Tibial nerve (tissue), 4 donors: ENCODE measurements at places on chromosomes 2 and 18. TPM values are rescaled to one million over a fixed set of nuclear protein-coding genes. Genes with fewer than 3 reads are reported as not detected.

- DNase-seq: no peak
Observed at GRCh38 chr2:85840091-85840490, 48.7 kb downstream of the ST3GAL5 start.

GRCh38 chr18:6778459-6779247 lies 49.1 kb downstream of the ARHGAP28 start:
- DNase-seq: no peak

Gene DSC2
- 3.1 TPM for total RNA-seq

Gene REEP1
- total RNA-seq: 2.1 TPM

Gene TMEM200C
- not detected for total RNA-seq

Gene MC5R
- total RNA-seq: not detected

DNA sequence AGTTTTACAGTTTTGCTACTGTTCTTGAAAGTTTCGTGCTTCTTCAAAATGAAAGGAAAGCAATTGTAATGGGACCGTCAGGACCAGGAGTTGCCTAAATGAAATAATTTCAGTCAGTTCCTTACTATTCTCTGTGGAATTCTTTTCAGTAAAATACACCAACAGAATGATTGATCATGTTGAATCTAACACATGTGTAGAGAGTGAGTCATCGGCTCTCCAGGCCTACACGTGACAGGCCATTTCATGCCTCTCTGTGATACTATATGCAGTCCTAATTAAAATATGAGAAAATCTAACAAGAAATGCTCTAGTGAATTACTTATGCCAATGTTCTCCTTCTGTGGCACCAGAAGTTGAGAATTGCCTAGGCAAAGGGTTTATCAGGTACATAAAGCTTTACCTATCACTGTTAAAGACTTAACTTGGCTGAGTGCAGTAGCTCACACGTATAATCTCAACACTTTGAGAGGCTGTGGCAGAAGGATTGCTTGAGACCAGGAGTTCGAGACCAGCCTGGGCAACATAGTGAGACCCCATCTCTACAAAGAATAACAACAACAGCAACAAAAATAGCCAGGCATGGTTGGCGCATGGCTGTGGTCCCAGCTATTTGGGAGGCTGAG lies 199.4 kb downstream of the LRRTM1 start:
- DNase-seq: no peak

GRCh38 chr2:109451671-109452070 lies 162.1 kb downstream of the SEPTIN10 start:
- DNase-seq: no peak

Gene RGPD4
- not detected for total RNA-seq

DNA sequence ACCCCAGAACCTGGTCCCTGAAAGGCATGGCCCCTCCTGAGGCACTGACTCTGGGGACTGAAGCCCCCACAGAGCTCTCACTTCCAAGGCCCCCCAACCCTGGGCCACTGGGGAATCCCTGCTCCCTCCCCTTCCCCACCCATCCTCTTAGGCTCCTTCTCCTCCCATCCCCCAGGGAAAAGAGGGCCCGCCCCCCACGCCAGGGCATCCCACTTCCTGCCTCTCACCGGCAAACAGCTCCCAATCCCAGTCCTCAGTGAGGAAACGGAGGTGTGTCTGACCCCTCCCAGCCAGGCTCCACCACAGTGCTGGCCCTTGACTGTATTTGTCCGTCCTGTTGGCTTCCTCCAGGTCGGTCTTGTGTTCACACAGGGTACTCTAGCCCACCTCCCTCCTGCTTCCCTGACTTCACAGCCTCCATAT lies 35.0 kb upstream of the PTMA start:
- DNase-seq: no peak

DNA sequence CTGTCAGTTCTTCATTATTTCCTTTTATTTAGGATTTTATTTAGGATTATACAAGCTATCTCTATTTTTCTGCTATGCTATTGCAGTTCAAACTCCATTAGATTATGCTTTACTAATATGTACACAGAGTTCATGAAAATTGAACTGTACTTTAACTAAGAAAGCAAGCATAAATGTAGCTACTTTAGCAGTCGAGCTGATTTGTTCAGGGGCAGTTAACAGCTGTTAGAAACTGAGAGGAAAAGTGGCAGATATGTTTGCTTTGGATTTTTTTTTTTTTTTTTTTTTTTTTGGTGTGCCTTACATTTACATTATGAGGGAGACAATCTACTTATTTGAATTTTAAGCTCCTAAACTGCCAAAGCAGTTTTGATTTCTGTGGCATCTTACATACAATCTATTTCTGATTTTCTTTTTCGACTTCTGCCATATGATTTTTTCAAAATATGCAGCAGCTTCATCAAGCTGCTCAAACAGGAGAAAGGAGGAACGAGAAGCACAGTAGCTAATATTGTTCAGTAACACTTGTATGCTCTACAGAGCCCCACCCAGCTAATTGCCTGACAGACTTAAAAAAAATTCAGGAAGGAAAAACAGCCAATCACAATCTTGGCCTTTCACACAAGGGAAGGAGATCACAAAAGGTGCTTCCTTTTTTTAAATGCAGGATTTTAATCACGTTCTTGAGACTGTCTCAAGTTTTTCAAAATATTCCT lies 233.4 kb upstream of the SIX3 start:
- no peak for DNase-seq

Gene TM4SF20
- not detected for total RNA-seq

GRCh38 chr18:2964361-2965010 lies 48.5 kb downstream of the LPIN2 start:
- no peak for DNase-seq

Gene TDRD15
- not detected for total RNA-seq
